ENCODE measurements at places on chromosomes 16 and 17. TPM values are rescaled to one million over a fixed set of nuclear protein-coding genes. Genes with fewer than 3 reads are reported as not detected.

The KCNJ16 gene
- not detected for total RNA-seq

GRCh38 chr16:88541831-88542616 is 28.2 kb upstream of the ZC3H18 start:
- H3K27me3 ChIP-seq, result peaks cover 15% of the 10 kb centered on the region
- H3K4me1 ChIP-seq, result no peaks in the 10 kb centered on the region
- no peak overlapping the region for H3K4me3 ChIP-seq
- no peaks in the 10 kb centered on the region for H3K36me3 ChIP-seq
- H3K27ac ChIP-seq, result no peak overlapping the region

The SLC13A2 gene
- total RNA-seq, result not detected

GRCh38 chr17:42782166-42783061 is 2.0 kb downstream of the WNK4 start:
- peaks cover 69% of the 10 kb centered on the region for H3K27me3 ChIP-seq
- peaks cover 10% of the 10 kb centered on the region for H3K36me3 ChIP-seq
- H3K27ac ChIP-seq, result no peak overlapping the region
- peaks cover 6% of the 10 kb centered on the region for H3K4me1 ChIP-seq
- no peak for DNase-seq
- H3K4me3 ChIP-seq, result no peak overlapping the region

The FBXO39 gene
- not detected for total RNA-seq

DNA sequence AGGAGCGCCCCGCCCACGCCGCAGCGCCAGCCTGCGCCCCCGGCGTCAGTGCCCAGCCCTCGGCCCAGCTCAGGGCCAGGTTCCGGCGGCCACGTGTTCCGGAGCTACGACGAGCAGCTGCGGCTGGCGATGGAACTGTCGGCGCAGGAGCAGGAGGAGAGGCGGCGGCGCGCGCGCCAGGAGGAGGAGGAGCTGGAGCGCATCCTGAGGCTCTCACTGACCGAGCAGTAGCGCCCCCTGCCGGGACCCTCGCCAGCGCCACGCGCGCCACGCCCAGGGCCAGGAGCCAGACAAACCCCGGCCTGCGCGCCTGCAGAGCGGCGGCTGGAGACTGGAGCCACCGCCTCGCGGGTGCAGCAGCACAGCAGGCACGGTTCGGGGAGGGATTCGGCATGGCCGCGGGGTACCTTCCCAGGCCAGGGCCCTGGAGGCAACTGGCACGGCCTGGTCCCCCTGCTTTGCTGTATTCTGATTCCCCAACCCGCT is 9.3 kb downstream of the CORO6 start:
- DNase-seq, result peak; percentile 95
- H3K4me3 ChIP-seq, result peak overlapping the region; percentile 31
- peaks cover 36% of the 10 kb centered on the region for H3K4me1 ChIP-seq

GRCh38 chr17:62321451-62321850 is 58.9 kb upstream of the EFCAB3 start:
- no peak for DNase-seq
- no peaks in the 10 kb centered on the region for H3K27me3 ChIP-seq
- no peaks in the 10 kb centered on the region for H3K36me3 ChIP-seq

DNA sequence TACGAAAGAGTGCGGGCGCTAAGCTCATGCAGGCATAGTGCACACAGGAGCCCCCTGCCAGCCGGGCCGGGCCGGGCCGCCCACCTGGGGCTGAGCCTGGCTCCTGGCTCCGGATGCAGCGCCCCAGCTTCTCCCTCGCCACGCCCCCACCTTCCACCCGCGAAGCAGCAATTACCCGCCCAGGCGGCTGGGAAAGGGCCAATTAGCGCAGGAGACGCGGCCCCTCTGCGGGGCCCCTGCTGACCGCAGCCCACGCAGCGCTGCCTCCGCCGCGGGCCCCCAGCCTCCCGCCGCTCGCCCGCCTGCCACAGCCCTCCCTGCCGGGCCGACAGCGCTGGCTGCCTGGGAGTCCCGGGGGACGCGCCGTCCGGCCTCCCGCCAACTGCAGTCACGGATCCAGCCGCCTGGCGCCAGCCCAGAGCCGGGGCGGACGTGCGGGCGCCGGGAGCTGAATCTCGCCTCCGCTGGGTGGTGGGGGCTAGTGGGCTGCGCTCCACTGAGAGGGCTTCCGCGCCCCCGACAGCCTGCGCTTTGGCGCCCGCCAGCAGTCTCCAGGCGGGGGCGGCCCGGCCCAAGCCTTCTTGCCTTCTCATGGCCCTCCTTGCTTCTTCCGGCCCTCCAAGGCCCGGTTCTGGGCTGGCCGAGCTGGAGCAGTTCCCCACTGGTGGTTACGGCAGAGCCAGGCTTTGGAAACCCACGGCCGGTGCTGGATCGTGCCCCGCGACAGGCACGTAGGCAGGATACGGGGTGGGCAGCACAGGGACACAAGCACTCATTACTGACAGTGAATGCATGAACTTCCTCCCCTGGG is 14.9 kb upstream of the CBFB start:
- H3K4me3 ChIP-seq, result peak overlapping the region; percentile 54
- H3K27me3 ChIP-seq, result no peaks in the 10 kb centered on the region
- H3K4me1 ChIP-seq, result no peaks in the 10 kb centered on the region

GRCh38 chr17:74987909-74988711 is 678 bp downstream of the CDR2L start:
- H3K4me1 ChIP-seq, result peaks cover 3% of the 10 kb centered on the region
- no peaks in the 10 kb centered on the region for H3K36me3 ChIP-seq
- H3K27ac ChIP-seq, result peak overlapping the region; percentile 98
- DNase-seq, result peak; percentile 93
- H3K27me3 ChIP-seq, result no peaks in the 10 kb centered on the region
- H3K4me3 ChIP-seq, result peak overlapping the region; percentile 83

- H3K4me1 ChIP-seq, result peaks cover 68% of the 10 kb centered on the region
- H3K27ac ChIP-seq, result peak overlapping the region; percentile 88
- no peaks in the 10 kb centered on the region for H3K36me3 ChIP-seq
- no peak overlapping the region for H3K4me3 ChIP-seq
- no peak for DNase-seq
Measured at GRCh38 chr17:78173097-78173715, 4.8 kb downstream of the SYNGR2 start.

The HSD3B7 gene
- total RNA-seq, result 14.2 TPM

- no peaks in the 10 kb centered on the region for H3K36me3 ChIP-seq
- H3K4me1 ChIP-seq, result peaks cover 6% of the 10 kb centered on the region
- DNase-seq, result no peak
- no peak overlapping the region for H3K4me3 ChIP-seq
Measured at GRCh38 chr17:40608061-40608581, 39.5 kb downstream of the SMARCE1 start.

GRCh38 chr16:4700380-4700996 is 7.1 kb downstream of the NUDT16L1 start:
- peaks cover 13% of the 10 kb centered on the region for H3K36me3 ChIP-seq
- no peak overlapping the region for H3K27ac ChIP-seq
- DNase-seq, result no peak
- no peak overlapping the region for H3K4me3 ChIP-seq
- H3K27me3 ChIP-seq, result no peaks in the 10 kb centered on the region

The MYH11 gene
- 71.9 TPM for total RNA-seq

The PLD6 gene
- total RNA-seq, result 8.6 TPM

Measured in heart left ventricle (tissue), 16 donors.